Caki2 (cell line): ENCODE measurements at places on chromosomes 7 and 10. TPM values are rescaled to one million over a fixed set of nuclear protein-coding genes. Genes with fewer than 3 reads are reported as not detected.

DNA sequence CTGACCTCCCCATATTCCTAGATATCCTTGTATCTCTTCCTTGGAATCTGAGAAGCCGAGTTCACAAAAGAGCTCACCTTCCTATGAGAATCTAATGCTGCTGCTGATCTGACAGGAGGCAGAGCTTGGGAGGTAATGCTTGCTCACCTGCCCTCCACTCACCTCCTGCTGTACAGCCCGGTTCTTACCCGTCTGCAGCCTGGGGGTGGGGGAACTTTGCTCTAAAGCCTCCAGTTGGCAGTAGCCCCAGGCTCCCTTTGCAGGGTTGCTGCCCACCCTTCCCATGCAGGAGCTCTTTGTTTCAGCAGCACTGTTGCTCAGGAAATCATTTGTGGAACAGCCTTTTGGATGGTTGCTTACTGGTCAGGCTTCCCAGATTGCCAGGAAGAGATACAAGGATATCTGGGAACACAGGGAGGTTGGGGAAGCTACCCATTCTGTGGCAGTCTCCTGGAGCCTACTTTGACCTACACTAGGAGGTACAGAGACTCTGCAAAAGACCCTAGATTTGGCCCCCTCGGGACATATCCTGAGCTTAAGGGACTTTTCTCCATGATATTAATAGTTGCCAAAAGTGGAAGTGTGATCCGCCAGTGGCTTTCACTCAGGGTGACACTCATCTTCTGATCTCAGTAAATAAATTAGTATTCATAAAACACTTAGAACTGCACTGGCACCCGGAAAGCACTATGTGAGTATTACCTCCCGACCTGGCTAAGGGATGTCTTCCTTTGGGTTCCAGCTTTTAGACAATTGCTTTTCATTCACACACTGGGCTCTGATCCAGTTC lies 363.7 kb upstream of the PODXL start:
- no peak for DNase-seq

GRCh38 chr10:60777696-60778213 lies 523 bp upstream of the CDK1 start:
- DNase-seq: no peak

GRCh38 chr10:70357565-70357964 lies 24.9 kb downstream of the LRRC20 start:
- DNase-seq: no peak

- DNase-seq: no peak
Measured at GRCh38 chr7:11177793-11178192, 204.1 kb downstream of the PHF14 start.

DNA sequence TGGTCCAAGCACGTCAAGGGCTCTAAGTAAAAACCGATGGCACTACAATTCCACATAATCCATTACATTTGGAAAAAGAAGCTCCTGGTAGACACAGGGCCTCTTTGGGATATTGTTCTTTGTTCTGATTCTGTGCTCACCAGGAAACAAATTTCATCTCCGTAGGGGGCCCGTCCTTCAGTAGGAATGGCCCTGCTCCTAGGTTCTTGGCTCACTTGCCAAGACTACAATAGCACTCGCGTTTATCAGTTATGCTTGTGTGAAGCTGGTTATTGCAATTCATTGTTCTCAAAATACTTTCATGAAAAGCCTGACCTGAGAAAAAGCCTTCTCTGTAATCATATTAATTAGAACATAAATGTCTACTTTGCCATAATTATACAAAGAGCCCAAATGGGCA lies 10.3 kb upstream of the ZC3HAV1L start:
- DNase-seq: no peak

DNA sequence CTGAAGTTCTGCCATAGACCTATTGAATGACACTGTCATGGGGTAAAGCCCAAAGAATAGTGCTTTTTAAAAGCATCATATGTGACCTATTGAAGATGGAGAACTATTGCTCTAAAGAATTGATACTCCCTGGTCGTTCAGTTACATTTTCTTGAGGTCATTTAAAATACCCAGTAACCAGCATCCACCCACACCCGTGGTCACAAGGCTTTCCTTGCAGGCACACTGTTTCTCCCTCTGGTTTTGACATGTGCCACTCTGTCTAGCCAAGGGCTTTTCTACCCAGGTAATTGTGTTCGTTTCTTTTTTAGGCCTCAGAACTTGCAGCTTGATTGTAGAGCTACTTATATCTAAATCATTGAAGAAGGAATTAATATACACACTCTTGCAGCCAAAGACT lies 68.3 kb upstream of the LYZL2 start:
- no peak for DNase-seq

DNA sequence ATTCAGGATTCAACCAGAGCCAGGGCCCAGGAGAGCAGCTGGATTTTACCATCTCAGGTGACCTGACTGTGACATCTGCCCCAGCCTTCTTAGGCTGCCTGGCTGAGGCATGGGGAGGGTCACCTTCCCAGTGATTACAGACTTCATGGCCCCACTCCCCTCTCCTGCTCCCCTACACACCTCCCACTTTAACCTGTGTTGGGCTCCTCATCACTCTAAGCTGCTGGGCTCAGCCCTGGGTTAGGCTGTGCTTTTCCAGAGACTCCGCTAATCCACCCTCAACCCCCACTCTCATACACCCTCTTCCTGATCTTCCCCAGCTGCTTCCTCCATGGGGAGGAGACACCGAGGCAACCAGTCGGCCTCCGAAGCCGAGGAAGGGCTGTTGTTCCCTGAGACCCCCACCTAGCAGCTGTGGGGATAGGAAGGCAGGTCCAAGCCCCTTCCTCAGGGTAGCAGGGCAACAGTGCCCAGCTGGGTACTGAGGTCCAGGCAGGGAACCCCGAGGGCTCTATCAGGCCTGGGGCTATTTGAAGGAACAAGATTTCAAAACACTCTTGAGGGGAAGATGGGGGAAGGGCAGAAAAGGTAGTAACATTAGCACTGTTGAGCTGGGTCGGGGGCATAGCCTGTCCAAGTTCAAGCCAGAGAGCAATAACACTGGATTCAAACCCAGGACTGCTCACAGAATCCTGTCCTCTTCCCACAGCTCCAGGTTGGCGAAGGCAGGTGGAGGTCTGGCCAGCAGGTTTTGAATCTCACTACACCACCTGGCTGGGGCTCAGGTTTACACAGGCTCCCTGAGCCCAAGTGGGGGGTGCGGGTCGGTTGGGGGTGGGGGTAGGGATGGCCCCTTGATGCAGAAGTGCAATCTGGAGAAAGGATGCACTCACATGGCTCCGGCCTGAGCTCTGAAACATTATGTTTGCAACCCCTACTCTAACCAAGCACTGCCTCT lies 1.8 kb downstream of the IMPDH1 start:
- DNase-seq: no peak

DNA sequence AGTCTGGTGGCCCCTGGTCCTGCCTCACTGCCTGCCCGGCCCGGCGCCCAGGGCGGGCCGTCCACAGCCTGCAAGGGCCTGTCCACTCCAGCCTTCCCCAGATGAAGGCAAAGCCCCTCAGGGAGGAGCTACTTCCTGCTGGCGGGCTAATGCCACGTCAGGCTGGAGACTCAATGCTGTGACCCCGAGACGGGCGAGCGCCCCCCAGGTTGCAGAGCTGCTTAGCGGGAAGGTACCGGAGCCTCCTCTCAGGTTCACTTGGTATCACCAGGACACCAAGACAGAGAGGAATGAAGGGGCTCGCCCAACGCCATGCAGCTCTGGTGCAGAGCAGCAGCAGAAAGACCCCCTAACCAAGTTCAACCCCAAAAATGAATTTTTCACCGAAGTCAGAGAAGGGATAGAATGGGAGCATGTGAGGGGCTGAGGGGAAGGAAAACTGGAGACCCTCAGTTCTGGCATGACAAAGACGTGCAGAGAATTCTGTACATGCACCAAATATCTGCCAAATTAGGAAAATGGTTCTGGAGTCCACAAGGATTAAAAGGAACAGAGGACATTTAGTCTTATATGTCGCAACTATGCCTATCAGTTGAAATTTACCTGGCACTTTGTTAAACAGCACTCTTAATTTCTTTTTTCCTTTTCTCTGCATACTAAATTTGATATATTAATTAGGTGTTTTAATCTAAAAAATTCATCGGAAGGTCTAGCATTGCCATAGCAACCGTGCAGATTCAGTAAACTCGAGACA lies 2.8 kb downstream of the STK32C start:
- DNase-seq: no peak

DNA sequence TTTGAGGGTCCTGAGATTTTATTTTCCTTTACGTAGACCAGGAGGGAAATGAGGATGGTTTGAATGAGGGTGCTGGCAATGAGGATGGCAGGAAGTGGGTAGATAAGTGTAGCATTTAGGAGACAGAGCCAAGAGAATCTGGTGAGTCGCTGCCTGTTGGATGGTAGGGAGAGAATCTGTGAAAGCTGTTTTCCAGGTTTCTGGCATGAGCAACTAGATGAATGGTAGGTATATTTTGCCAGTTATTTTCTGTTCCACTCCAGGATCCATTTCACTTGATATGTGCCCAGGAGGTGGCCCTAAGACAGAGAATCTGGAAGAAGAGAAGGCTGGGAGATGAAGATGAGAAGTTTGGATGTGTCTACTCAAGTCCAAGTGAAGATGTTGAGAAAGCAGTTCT lies 63.3 kb upstream of the VIPR2 start:
- no peak for DNase-seq

Gene GHRHR
- not detected in 2 replicates for total RNA-seq

Gene UPP1
- 163 and 175 TPM in 2 replicates for total RNA-seq

Gene ANKRD2
- 15.6 and 19.4 TPM in 2 replicates for total RNA-seq

Gene UBTD1
- 13.0 and 23.3 TPM in 2 replicates for total RNA-seq

Gene SH2B2
- total RNA-seq: 7.0 and 16.5 TPM in 2 replicates

Gene ANXA8
- 0.68 and 0.72 TPM in 2 replicates for total RNA-seq

Gene MNX1
- 14.5 and 19.5 TPM in 2 replicates for total RNA-seq

Gene CYP3A7
- total RNA-seq: not detected in 2 replicates

Gene ZNF679
- not detected in 2 replicates for total RNA-seq
